ENCODE measurements at places on chromosomes 1 and 21. TPM values are rescaled to one million over a fixed set of nuclear protein-coding genes. Genes with fewer than 3 reads are reported as not detected.

DNA sequence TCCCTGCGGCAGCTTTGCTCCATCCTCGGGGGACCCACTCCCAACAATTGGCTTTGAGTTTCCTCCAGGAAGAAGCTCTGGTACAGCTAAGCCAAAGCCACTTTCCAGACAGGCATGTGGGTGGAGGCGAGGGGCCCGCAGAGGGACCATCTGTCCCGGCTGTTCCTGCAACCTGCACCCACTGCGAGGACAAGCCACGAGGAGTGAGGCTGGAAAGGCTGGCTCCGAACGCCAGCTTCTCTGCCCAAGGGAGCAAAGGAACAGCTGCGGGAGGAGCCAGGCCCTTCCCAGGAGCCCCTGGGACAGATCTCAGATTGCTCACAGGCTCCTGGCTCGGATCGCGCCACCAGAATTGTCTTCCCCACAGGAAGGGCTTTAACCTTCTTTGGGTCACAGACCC lies 28.3 kb upstream of the PEF1 start:
- no peak for DNase-seq

DNA sequence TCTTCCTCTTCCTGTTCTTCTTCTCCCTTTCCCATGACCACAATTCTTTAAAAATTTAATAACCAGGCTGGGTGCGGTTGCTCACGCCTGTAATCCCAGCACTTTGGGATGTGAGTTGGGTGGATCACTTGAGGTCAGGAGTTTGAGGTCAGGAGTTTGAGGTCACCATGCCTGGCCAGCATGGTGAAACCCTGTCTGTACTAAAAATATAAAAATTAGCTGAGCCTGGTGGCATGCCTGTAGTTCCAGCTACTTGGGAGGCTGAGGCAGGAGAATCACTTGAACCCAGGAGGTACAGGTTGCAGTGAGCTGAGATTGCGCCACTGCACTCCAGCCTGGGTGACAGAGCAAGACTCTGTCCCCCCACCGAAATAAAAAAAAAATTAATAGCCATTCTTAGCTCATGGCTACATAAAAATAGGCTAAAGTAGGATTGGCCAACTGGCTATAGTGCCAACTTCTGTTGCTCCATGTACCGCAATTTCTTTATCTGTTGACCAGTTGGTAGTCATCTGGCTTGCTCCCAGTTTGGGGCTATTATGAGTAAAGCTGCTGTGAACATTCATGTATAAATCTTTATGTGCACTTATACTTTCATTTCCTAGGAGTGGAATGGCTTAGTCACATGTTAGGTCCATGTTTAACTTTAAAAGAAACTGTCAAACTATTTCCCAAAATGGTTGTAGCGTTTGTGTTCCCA lies 136.3 kb downstream of the PEX14 start:
- DNase-seq: no peak

DNA sequence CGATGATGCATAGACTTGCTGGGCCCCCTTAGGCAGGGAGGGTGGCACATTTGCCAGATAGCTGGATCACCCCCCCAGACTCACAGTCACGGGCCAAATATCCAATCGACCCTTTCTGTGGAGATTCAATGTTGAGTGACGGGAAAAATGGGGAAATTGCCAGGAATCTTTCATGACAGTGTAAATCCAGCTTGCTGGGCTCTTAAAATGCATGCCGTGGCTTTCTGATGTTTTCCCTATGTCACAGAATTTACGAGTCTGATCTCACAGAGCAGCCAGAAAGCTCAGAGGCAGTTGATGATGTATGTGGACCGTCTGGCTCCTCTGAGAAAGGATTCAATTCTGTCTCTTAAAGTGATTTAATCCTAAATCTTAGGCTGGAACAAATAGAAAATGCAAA lies 150.1 kb upstream of the ZNF644 start:
- no peak for DNase-seq

- DNase-seq: no peak
Measured at GRCh38 chr1:2591581-2592261, 5.1 kb downstream of the PRXL2B start.

GRCh38 chr1:193417403-193417802 lies 231.0 kb upstream of the B3GALT2 start:
- no peak for DNase-seq

- DNase-seq: no peak
Measured at GRCh38 chr21:34365809-34366208, 2.0 kb downstream of the KCNE2 start.

GRCh38 chr1:151846062-151846568 lies 6.5 kb upstream of the C2CD4D start:
- no peak for DNase-seq

DNA sequence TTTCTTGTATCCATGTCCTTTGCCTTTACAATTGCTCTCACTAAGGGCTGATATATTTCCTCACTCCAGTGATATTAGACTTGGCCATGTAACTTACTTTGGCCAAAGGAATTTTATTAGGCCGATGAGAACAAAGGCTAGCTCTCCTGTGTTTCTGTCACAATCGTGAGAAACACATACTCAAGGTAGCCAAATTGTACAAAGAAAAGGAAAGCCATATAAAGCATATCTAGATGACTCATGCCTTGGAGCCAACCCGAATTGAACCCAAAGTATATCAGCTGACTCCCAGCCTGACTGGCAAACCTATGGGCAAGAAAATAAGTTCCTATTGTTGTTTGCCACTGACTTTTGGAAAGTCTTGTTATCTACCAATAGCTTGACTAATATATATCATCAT lies 371.7 kb upstream of the LRRC7 start:
- DNase-seq: no peak

GRCh38 chr1:9119745-9120144 lies 9.2 kb downstream of the GPR157 start:
- DNase-seq: no peak

- DNase-seq: no peak
Measured at GRCh38 chr21:46256501-46256994, 28.0 kb upstream of the LSS start.

DNA sequence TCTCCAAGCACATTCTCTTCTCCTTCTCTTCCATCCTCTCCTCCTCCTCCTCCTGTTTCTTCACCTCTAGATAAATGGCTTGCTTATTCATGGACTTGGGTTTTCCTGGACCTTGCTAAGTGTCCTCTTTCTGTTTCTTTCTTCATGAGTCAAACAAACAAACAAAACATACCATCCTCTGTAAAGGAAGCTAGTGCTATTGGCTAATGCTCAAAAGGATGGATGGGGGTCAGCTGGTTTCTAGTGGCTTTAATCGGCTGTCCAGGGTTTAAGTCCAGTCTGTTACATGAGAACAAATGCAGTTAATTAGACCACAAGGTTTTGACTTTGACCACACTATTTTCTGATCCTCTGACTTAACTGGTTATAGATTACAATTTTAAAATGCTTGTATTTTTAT lies 83.8 kb upstream of the TSPAN2 start:
- DNase-seq: no peak

DNA sequence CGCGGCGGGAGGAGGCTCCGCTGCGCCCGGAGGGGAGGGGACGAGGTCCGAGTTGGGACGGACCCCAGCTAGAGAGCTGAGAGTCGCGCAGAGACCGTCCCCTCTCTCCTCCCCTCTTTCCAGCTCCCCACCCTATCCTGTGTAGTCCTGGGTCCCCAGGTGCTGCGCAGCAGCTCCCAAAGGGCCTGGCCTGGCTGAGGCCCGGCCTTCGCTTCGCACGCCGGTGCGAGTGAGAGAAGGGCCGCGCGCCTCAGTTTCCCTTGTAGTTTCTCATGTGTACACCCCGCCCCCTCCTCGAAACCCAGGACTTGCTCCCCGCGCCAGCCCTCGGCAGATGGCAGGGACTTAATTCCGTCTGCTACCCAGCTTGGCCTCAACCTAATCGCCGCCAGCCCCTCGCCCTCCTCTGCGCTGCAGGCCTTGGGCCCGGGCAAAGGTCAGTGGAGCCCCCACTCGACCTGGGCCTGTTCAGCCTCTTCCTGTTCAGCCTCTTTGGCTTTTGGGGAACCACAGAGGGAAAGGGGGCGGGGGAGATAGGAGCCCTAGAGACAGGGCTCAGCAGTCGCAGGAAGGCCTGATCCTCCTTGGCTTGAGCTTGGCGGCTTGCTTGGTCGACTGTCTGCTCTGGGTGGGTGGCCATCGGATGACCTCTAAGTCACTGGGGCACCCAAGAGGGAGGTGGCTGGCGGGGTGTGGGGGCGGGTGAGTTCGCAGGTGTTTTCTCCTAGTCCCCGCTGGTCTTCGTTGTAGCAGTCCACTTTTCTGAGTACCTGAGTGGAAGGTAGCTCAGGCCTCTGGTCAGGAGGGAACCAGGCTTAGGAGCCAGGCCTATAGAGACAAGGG lies 1.0 kb downstream of the ZNF687 start:
- DNase-seq: peak; percentile 39

- peak; percentile 86 for DNase-seq
Measured at GRCh38 chr1:210328746-210329503, at the start of gene HHAT. Gene HHAT (plus strand): TSS chr1:210328902. CDS start chr1:210348976, 20,074 bp downstream.

DNA sequence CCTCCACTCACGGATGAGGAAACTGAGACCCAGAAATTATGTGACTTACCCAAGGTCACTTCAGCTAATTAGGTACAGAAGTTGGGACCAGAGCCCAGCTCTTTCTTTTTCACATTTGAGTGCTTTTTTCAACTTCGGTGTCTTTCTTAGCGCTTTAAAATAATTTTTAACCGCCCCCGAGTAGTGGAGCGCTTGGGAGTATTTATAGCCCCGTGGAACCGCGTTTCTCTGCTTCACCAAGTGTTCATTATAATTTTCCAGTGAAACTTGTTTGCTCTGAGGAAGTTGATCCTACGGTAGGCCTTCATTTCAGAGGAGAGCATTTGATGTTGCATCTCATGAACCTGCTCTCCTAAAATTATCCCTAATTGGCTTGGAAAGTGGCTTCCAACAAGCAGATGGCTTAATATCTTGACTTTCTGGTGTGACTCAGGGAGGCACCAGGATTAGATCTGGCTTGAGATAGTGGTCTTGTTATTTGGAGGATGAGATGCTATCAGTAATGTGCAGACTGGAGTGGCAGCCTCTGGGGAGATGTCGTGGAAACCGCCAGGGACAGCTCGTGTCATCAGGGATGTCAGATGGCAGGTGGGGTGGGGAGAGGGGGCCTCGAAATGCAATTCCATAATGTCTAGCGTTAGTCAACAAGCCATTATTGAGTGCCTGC lies 321.3 kb downstream of the CAMTA1 start:
- DNase-seq: no peak

GRCh38 chr1:45623972-45624371 lies at the start of gene CCDC17:
Gene CCDC17 (minus strand): TSS chr1:45624054. CDS start chr1:45623909, 145 bp downstream.
- DNase-seq: no peak

The USH2A gene
- 0.24 TPM for total RNA-seq

The SPATA46 gene
- total RNA-seq: not detected

The NUDT17 gene
- 2.1 TPM for total RNA-seq

The CIART gene
- 2.3 TPM for total RNA-seq

The LENEP gene
- not detected for total RNA-seq

The SLC5A9 gene
- total RNA-seq: 1.4 TPM

The ASCL5 gene
- total RNA-seq: 1.6 TPM

The FAM151A gene
- not detected for total RNA-seq

The TMPRSS2 gene
- total RNA-seq: 88.8 TPM

The TPM3 gene
- 89.7 TPM for total RNA-seq

The JAM2 gene
- total RNA-seq: 2.0 TPM

The CD247 gene
- 0.95 TPM for total RNA-seq
